ENCODE measurements at places on chromosomes 5 and 9.

DNA sequence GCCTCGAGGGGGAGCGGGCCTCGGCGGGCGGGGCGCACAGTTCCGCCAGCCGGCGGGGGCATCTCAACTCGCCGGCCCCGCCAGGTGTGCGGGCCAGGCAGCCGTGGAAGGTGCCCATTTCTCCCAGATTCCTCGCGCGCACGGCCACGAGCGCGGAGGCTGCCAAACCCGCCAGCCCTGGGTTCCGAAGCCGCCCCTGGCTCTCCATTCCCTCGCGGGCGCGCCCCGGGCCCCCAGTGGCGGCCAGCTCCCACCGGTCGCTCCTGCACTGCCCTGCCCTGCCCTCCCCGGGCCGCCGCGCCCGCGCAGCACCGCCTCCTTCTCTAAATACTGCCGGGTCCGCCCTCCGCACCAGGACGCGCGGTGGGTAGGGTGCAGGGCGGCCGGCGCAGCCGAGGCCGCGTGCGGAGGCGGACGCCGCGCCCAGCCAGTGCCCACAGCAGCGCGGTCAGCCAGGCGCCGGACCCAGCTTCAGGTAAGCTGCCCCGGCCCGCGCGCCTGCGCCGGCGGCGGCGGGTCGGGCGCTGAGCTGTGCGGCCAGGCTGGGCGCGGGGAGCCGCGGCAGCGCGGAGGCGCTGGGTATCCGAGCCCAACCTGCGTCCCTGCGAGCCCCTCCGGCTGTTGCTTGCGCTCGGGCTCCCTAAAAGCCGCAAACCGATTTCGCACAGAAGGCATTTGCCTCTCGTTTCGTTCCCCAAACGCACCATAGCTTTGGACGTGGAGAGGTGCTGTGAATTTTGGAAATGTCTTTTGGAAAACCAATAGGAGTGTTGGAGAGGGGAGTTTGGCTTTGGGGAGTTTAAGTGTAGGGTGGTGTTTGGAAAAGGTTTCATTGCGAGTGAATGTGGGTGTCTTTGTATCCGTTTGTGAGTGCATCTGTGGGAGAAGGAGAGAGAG is at the start of gene TMEM171:
TMEM171 (plus strand) TSS at position 354 of the 897 bp plus-strand sequence. CDS start 2,799 bp downstream, outside the sequence.
- DNase-seq = peak; percentile 38

DNA sequence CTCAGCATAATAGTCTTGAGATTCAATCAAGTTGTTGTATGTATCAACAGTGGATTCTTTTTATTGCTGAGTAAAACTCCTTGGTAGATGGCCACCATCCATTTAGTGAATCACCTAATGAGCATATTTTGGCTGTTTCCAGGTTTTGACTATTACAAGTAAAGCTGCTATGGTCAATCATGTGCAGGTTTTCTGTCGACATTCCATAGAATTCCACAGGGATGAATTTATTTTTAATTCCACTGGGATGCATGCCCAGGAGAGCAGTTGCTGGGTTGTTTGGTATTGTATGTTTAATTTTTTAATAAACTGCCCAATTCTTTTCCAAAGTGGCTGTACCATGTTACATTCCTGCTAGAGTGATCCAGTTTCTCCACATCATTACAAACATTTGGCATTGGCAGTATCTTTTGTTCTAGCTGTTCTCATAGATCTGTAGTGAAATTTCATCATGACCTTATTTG is 10.5 kb upstream of the S1PR3 start:
- peak; percentile 94 for DNase-seq

- DNase-seq = no peak
Observed at GRCh38 chr5:110040178-110040577, 350.5 kb downstream of the MAN2A1 start.

- no peak for DNase-seq
Observed at GRCh38 chr9:127406799-127407491, 10.0 kb downstream of the SLC2A8 start.

DNA sequence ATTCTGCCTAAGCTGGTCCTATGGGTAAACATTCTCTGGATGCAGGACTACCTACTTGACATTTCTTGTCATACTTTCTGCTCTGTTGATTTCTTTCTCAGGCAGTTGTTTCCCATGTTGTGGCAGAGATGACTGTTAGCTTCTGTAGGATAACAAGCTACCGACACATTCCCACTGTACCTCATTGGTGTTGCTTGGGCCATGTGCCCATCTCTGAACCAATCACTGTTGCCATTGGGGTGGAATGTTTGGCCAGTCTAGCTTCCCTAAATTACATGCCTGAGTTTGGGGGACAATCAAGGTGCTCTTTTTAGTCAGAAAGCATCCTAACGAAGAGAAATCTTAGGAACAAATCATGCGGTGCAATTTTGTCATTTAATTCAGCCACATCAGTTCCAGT is 212.0 kb downstream of the KDM4C start:
- no peak for DNase-seq

- peak; percentile 94 for DNase-seq
Observed at GRCh38 chr9:134662143-134662876, 20.7 kb downstream of the COL5A1 start.

DNA sequence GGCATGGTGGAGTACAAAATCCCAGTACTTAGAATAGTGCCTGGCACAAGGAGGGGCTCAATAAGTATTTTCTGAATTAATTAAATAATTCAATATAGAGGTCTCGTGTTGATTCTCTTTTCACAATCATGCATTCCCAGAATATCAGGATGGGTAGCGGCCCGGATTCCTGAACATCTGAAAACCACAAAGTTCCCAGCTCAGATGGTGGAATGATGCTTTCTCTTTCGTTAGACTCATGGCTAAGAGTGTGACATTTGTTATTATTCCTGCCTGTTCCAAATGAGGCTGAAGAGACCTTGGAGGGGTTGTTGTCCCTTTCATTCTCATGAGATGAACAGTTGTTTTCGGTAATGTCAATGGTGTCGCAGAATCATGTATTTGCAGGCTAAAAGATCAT is 95.4 kb upstream of the LIFR start:
- peak; percentile 13 for DNase-seq

DNA sequence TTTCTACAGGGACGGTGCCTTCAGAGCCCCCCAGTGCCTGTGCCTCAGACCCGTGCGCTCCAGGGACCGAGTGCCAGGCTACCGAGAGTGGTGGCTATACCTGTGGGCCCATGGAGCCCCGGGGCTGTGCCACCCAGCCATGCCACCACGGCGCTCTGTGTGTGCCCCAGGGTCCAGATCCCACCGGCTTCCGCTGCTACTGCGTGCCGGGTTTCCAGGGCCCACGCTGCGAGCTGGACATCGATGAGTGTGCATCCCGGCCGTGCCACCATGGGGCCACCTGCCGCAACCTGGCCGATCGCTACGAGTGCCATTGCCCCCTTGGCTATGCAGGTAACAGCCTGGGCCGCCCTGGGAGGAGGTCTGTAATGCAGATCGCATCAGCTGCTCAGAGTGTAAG is 6.9 kb downstream of the CRB2 start:
- DNase-seq = no peak

- peak; percentile 45 for DNase-seq
Observed at GRCh38 chr5:43215073-43215631, 23.1 kb downstream of the NIM1K start.

DNA sequence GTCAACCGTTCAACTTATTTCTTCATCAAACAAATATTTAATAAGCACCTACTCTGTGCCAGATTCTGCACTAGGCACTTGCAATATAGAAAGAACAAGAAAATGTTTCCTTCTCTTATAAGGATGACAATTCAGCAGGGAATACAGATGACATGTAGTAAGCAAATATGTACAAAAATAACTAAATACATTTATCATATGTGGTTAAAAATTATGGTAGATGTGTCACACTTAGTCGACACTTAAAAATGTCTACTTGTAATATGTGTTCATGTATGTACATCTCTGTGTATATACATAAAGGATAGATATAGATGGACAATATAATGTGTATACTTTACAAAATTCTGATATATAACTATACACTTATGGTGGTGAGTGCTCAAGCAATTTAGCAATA is 417.0 kb upstream of the MEF2C start:
- no peak for DNase-seq

DNA sequence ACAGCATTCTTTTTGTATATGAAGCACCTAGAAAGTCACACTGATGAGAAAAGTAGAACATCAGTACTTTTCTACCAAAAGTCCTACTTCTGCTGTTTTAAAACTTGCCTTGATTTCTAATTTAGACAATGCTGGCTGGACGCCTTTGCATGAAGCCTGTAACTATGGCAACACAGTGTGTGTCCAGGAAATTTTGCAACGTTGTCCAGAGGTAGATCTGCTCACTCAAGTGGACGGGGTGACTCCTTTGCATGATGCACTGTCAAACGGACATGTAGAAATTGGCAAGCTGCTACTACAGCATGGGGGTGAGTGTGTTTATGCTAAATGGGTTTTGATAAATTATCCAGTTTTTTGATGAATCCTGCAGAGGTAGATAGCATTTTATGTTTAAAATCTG is 73.5 kb downstream of the SLF1 start:
- DNase-seq = peak; percentile 67

- DNase-seq = no peak
Observed at GRCh38 chr9:86600977-86601376, 246.8 kb upstream of the TUT7 start.

DNA sequence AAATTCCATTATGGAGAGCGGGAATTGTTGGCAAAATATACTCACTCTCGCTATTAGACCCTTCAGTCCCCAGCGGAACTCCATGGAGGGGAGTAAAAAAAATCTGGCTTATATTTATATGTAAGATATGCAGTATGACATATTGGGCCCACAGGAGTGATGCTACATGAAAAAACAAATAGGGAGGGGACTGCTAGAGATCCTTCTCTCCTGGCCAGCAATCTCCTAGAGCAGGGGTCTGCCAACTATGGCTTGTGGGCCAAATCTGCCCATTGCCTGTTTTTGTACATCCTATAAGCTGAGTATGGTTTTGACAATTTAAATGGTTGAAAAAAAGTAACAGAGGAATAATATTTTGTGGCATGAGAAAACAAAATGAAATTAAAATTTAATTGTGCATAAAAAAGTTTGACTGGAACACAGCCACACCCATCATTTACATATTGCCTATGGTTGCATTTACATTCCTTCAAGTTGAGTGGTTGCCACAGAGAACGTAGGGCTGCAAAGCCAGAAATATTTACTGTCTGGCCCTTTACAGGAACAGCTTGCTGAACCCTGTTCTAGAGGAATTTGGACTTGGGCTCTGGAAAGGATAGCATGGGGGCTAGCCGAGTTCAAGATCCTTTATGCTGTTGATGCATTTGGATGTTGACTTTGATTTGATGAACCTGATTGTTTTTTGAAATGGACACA is 197.3 kb upstream of the CLINT1 start:
- peak; percentile 3 for DNase-seq

DNA sequence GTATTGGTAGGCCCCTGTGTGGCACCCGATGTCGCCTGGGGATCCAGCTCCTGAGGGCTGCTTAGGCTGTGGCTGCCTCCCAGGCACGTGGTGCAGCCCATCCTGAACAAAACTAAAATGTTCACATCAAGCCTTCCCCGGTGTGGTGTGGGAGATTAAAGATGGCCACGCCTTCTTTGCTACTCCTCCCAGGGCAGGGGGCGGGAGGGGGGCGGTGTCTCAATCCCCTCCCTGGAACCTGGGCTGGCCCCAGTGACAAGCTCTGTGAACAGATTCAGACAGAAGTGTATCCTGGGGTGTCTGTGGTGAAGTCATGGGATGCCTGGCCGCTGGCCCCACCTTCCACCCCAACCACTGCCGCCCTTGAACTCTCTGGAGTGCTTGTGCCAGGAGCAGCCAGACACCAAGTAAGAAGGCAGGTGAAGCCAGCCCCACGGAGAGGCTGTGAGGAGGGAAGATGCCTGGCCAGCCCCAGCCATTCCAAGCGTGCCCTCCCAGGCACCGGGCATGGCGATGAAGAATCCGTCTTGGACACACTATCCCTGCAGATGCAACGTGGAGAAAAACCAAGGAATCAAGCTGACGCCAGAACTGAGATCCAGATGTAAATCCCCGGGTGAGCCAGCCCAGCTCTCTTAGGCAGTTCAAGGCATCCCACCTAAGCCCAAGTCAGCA is 75.8 kb downstream of the AK8 start:
- no peak for DNase-seq

DNA sequence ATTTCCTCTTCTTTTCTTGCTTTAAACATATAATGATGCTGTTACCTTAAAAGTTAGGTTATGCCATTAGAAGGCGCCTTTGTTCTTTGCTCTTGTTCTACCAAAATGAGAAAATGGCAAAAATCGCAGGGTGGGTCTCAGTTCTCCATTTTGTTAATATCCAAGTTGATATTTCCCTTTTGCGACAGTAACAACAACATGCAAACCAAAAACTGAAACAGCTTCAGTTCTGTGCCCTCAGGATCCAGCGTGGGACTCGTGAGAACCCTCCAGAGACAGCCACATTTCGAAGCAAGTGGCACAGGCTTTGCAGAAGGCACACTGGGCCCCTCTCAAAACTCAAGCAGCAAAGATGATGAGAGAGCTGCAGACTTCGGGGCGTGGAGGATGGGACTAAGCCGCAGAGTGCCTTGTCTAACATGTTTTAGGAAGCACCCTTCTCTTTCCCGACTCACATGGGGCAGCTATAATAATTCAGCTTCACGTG is 33.0 kb upstream of the LCP2 start:
- no peak for DNase-seq

DNA sequence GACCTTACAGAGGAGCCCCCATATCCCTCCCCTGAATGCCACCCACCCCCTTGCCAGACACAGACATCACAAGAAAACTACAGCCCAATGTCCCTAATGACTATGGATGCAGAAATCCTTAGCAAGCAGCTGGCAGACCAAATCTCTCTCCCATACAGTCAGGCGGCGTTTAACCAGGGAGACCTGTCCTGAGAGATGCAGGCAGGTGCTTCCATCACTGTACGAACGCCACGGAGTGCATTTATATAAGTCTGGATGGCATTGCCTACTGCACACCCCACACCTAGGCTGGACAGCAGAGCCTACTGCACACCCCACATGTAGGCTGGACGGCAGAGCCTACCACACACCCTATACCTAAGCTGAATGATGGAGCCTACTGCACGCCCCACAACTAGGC is 34.4 kb upstream of the SARDH start:
- no peak for DNase-seq

DNA sequence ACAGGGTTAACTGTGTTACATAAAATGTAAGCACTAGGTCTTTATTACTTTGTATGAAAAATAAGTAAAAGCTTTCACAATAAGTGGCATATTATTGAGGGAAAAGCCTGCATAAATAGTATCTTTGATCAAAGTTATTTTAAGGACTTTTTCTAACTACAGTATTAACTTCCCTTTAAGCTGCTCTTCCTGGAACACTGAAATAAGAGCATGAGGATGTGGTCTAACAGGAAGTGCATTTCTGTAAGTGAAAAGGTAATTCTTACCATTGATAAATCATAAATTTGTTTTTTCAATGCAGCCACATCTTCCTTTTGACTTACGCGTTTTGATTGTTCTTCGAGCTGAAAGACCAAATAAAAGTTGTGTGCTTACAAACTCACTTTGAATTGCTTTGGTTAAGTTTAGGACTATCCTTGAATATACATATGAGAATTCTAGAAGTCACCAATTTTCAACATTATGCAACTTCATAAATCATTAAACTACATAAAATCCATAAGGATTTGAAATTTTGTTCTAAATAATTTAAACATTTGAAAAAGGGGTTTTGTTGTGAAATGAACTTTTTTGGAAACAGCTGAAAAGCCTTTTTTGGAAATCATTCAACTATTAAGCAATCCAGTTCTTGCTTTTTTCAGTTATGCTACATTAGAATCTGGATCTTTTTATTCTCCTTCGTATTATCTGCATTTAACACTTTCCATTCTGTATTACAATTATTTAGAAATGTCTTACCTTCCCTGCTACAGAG is 50.6 kb downstream of the RASEF start:
- no peak for DNase-seq
